T-helper 1 cell (primary cell): ENCODE measurements at places on chromosomes 1 and 21.

DNA sequence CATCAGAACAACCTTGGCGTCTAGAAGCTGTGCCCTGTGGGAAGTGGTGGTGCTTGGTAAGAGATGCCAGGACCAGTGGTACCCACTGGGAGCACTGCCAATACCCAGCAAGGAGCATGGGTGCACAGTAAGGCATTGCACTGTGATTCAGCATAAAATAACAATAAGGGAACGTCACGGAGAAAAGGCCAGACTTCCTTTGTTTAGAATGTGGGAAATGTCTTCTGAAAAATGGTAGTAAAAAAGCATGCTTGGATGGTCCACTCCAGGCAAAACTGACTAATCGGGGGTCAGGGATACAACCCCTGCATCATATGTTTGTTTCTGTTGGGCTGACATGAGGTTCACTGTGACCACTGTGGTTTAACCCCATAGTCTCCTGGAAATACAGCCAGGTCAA is 14.7 kb downstream of the METTL18 start:
- no peak for DNase-seq

DNA sequence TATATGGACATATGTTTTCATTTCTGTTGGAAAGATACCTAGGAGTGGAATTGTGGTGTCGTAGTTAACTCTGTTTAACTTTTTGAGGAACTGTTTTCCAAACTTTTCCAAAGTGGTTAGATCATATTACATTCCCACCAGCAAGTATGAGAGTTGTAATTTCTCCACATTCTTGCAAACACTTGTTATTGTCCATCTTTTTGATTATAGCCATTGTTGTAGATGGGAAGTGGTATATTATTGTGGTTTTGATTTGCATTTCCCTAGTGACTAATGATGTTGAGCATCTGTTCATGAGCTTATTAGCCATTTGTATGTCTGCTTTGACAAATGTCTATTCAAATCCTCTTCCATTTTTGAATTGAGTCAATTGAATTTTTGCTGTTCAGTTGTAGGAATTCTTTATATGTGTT is 19.8 kb downstream of the CAMTA1 start:
- no peak for DNase-seq

DNA sequence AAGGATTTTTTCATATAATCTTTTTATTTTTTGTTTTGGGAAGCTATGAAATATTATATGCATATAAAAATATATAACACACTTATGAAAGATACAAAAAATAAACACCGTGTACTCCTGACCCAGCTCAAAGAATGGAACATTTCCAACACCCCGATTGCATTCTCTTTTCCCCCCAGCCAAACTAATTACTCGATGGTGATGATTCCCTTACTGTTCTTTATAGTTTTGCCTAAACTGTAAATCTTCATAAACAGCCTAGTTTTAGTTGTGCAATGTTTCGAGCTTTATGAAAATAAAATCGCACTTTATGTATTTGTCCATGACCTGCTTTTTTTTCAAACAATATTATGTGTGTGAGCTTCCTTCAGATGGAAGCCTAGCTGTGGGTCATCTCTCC is 352.0 kb upstream of the KAZN start:
- DNase-seq = no peak

DNA sequence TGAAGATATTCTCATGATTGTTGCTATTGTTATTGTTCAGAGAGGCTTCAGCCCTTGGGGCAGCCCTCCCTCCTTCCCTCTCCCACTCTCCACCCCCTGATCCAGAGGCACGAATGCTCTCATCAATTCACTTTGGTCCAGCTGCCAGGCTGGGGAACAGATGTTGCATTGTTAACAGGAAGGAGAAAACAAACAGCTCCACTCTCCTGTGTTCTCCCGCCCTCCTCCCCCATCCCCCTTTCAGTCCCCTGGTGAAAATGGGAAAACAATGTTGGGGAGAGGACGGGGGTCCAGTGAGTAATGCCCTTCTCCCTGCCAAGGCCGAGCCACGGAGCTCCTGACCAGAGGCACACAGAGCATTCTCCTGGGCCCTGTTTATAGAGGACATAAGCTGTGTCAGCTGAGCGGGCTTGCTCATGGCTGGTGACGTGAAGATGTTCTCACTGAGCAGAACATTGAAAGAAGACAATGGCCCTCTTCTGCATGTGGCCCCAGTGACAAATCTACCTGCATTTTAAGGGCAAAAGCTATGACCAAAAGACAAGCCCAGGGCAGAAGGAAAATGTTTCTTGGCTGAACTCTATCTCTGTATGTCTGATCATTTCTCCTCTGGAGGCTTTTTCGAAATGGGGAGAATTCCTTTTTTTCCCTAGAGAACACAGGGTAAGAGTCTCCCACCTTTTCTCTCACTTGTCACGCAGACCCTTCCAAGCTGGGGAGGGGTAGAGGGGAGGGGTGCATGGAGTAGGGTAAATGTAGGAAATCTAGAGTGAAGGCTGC is 111.7 kb downstream of the GLUL start:
- DNase-seq = no peak

GRCh38 chr1:204314171-204314892 is 45.4 kb downstream of the PLEKHA6 start:
- no peak for DNase-seq

- no peak for DNase-seq
These were observed 22.8 kb upstream of the STRIP1 start for GRCh38 chr1:110011527-110012041.
